CD4-positive, alpha-beta T cell treated with Interleukin-15 for 4 hours (primary cell): ENCODE measurements at places on chromosomes 7 and 10.
A peak's percentile ranks its signal among the peaks of the same experiment; 100 is the strongest.

GRCh38 chr7:20191391-20191869 lies 25.8 kb downstream of the MACC1 start:
- no peak for DNase-seq

DNA sequence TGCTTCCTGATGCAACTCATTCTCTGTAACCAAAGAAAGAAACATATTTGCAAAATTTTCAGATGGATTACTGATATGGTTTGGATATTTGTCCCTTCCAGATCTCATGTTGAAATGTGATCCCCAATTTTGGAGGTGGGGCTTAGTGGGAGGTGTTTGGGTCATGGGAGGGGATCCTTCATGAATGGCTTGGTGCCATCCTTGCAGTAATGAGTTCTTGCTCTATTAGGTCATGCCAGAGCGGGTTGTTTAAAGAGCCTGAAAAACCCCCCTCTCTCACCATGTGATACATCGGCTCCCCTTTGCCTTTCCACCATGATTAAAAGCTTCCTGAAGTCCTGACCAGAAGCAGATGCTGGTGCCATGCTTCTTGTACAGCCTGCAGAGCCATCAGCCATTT lies 43.8 kb upstream of the PRKG1 start:
- DNase-seq, result no peak

GRCh38 chr10:5629303-5630111 lies 36.9 kb downstream of the ASB13 start:
- DNase-seq, result peak; percentile 85

GRCh38 chr10:97525086-97525485 lies 26.4 kb downstream of the UBTD1 start:
- no peak for DNase-seq

- no peak for DNase-seq
Observed at GRCh38 chr10:91564026-91564425, 68.8 kb downstream of the PPP1R3C start.

- peak; percentile 66 for DNase-seq
Observed at GRCh38 chr7:115230882-115231571, 309.1 kb downstream of the MDFIC start.

DNA sequence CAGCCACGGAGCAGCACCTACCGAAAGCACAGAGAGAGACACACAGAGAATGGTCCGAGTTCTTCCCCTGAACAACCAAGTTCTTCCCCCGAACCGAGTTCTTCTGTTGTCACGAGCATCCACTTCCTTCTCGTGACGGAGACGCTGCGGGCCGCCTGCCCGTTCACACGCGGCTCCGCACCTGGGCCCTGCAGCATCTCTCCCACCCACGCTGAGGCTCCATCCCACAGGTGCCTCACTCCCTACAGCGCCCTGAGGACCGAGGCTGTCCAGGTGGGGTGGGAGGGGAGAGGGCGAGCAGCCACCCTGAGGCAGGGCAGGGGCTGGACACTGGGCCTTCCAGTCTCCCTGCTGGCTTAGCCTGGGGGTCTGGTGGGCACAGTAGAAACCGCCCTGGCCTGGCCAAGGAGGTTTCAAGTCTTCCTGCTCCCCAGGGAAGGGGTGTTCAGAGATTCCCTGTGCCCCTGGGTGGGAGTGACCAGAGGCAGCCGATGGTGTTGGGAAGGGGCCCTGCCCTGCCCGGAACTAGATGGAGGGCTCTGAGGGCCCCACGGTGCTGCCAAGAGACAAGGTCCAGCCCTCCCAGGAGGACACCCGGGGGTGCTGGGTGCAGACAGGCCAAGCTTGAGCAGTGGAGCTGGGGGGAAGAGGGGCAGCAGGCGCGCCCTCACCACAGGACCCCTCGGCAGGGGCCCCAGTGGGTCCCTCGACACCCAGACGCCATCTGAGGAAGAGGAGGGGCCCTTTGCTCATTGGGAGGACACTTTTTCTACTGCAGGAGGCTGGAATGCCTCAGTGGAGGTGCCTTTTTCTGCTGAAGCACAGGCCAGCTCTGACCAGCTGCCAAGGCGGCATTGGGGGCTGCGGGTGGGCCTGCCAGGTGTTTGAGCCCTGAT lies 5.2 kb upstream of the NKX6-2 start:
- DNase-seq, result no peak

DNA sequence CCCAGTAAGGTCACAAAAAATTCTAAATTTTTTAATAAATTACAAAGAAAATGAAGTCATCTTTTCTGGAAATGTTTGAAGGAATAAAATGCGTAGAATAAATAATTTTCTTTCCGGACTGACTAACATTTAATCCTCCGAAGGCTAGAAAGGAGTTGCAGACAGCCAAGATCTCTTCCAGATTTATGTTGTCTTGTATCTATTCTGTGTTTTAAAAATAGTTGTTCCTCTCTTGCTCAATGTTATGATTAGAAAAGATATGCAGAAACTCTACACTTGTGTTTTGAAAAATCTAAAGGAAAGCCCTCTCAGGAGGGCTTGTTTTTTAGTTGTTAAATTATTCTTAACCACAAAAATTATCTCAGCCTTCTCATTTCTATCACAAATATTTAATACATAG lies 70.7 kb downstream of the MACC1 start:
- DNase-seq, result no peak

- DNase-seq, result no peak
Observed at GRCh38 chr7:2198206-2198605, 34.5 kb downstream of the MAD1L1 start.

DNA sequence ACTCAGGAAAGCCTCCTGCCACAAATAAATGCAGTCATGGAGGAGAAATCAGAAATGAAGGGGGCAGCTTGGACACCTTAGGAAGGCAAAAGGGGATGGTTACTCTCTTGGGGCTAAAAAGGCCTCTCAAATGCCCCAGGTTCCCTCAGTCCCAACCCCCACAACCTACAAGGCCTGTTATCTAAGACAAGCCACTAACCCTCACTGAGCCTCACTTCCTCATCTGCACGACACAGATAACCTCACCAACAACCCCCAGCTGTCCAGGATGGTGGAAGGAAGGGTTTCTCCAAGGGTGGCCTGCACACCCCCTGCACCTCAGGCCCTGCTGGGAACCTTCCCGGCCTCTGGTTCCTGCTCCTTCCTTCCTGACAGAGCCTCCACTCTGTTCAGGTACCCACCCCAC lies 29.2 kb downstream of the SORBS1 start:
- DNase-seq, result no peak

GRCh38 chr7:135905858-135906257 lies 71.3 kb downstream of the MTPN start:
- DNase-seq, result no peak
